ENCODE measurements at places on chromosomes 4 and X. TPM values are rescaled to one million over a fixed set of nuclear protein-coding genes. Genes with fewer than 3 reads are reported as not detected.

DNA sequence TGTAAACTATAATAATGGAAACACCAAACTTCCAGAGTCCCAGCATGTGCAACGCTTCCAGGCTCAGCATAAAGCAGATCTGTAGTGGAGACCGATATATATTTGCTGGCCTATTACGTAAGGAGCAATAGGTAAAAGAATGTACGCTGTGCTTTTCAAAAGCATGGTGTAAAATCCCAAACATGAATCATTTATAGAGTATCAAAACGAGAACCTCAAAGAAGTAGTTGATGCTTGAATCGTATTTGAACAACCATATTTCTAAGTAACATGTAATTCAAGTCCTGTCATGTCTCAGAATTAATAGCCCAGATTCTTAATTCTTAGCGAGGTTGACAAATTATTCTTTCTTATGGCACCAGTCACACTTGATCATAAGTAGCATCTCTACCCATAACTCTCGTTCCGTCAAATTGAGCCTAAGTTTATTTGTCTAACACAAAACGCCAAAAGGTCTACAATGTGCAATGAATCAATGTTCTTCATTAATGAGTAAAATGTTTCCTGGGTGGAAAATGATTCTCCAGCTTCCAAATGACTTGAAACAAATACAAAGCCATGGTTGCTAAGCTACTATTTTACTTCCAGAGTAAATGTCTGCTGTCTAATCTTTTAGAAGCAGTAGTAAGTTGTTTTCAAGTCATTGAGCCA lies 811.5 kb upstream of the FRG1 start:
- no peak for DNase-seq

GRCh38 chrX:20300822-20301221 lies 34.1 kb upstream of the RPS6KA3 start:
- no peak for DNase-seq

GRCh38 chrX:130772105-130772775 lies 130.8 kb downstream of the ENOX2 start:
- DNase-seq = no peak

GRCh38 chr4:14157262-14157661 lies 529.7 kb upstream of the BOD1L1 start:
- DNase-seq = no peak

GRCh38 chrX:120642871-120643270 lies 13.0 kb upstream of the C1GALT1C1 start:
- DNase-seq = no peak

- no peak for DNase-seq
These were observed 547.2 kb upstream of the ADGRL3 start for GRCh38 chr4:60652933-60653332.

DNA sequence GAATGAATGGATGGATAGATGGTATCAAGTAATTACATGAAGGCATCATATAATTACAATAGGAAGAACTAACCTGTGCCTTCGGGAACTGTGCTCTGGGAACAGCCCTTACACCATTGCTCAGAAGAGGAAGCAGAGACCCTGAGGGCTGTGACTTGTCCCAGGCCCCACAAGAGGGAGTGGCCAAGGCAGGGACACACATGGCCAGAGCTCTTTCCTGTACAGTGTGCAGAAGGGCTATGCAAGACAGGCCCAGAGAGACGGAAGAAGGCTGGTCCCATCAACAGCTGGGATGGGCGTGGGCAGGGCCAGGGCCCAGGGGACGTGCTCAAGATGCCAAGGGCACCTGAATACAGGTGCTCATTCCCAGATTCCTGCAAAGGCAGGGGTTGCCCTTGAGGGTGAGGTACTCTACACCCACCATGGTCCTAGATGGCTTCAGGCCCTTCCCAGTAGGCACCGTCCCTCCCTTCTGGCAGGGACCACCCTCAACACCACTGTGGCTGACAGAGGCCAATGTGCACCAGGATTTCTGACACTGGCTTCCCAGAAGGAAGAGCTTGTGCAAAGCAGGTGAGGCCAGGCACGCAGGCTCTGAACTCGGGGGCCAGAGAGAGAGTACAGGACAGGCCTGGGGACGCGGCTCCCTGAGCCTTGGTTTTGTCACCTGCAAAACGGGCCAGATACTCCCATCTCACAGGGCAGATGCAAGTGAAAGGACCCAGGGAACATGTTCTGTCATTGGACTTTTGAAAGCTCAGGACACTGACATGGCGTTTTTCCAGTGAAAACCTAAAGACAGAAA lies 1.7 kb downstream of the EVC2 start:
- DNase-seq = no peak

DNA sequence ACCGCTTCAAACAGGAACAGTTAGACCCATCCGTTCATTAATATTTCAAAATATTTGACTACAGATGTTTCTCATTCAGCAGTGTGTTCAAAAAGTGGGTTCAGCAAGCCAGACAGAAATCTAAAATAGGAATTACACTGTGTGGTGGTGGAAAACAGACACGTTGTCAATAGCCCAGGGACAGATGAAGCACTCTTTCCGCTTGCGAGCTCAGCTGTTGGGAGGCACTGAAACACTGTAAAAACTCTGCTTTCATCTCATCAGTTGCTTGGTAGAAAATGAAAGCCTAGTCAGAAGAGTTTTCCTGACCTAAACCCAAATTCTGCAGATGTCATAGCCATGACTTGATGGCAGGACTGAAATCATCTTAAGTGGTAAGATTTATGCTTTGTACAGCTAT lies 38.5 kb downstream of the LRP2BP start:
- DNase-seq = peak; percentile 74

DNA sequence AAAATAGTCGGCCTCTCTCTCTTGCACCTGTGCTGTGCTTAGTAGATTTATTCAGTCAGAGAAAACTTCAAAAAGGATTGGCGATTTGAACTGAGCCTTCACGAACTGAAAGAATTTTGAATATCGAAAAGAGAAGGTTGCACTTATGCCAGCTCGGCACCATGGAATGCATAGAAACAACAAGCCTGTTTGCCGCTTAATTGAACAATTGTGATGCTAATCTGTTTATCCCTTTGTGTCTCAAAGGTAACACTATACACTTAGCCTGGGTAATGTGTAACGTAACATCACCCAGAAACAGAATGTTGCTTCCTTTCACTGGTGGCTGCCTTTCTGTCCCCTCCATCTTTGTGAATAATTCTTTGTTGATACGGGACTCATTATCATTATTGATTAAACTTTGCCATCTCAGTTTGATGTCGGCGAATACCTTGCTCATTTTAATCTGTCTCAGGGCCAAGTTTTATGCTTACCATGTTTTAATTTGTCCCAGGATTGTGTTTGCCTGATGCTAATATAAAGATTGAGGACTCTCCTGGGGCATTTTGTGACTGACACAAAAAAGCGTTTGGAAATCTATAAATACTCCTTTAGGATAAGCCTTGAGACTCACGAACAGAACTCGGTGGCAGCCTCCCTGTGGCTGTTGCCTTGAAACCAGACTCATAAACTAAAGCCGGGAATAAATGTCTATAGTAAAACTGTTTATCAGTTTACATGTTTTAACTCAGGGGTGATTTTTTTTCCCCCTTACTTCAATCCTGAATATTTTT lies 400.5 kb downstream of the RAPGEF2 start:
- no peak for DNase-seq

- no peak for DNase-seq
These were observed 123.9 kb upstream of the PPP3CA start for GRCh38 chr4:101471201-101471600.

GRCh38 chrX:25279510-25279909 lies 263.7 kb upstream of the ARX start:
- no peak for DNase-seq

GRCh38 chrX:80285131-80285773 lies 135.0 kb upstream of the TENT5D start:
- peak; percentile 6 for DNase-seq

DNA sequence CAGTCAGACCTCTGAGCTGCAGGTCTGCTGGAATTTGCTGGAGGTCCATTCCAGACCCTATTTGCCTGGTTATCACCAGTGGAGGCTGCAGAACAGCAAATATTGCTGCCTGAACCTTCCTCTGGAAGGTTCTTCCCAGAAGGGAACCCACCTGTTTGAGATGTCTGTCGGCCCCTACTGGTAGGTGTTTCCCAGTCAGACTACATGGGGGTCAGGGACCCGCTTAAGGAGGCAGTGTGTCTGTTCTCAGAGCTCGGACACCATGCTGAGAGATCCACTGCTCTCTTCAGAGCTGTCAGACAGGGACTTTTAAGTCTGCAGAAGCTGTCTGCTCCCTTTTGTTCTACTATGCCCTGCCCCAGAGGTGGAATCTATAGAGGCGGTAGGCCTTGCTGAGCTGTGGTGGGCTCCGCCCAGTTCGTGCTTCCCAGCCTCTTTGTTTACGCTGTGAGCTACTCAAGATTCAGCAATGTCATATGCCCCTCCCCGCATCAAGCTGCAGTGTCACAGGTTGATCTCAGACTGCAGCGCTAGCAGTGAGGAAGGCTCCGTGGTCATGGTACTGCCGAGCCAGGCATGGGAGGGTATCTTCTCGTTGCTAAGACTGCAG lies 44.1 kb upstream of the KDR start:
- no peak for DNase-seq

DNA sequence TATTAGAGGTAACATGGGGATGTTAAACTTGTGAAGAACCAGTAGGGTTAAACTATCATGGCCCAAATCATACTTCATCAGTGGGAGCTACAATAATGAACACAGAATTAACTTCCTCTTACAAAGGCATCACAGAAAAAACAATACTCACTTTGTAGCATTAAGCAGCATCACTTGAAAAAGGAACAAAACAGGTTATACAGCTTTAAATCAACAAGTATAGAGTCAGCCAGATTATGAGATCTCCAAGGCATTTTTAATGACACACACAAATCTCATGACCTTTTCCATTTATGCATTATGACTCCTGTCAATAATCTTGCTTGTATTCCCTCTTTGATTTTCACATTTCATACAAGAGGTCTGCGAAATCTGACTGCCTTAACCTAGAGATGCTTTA lies 18.3 kb downstream of the FBXL5 start:
- no peak for DNase-seq

DNA sequence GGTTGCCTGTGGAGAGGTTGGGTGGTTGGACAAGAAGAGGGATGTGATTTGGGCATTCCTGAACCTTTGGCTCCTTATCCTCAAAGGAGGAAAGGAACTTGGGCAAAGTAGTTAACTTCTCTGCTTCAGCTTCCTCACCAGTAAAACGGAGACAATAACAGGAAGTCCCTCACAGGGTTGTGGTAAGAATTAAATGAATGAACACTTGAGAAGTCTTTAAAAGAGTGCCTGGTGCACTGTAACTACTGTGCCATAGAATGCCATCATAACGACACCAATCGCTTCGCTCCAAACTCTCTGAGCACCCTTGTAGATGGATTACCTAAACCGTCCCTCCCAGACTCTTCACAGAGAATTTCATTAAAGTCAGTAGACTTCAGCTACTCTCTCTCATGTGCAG lies 10.5 kb downstream of the ZCCHC18 start:
- DNase-seq = no peak

- DNase-seq = no peak
These were observed 69.9 kb downstream of the CPE start for GRCh38 chr4:165448700-165449099.

DNA sequence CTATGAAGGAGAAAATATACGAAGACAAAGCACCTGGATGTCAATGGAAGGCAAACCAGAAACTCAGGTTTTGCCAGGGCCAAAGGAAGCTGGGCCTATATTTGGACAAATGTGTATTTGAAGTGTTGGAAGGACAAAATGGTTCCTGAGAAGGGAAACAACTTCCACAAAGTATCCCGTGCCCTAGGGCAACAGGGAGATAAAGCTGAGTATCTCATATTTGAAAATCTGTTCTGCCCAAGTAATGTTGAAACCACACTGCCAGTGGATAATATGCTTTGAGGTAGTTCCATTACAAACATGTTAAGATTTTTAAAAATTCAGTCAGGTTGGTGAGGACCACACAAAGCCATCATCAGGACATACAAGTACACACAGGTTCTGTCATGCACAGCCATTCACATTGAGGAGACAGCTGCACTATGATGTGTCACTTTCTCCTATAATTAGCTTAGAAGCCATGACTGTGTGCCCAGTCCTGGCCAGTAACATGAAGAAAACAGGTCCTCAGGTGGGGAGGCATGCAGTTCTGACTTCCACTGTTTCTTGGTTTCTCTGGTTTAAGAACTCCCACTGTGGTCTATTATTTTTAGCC lies 116.4 kb downstream of the PWWP3B start:
- DNase-seq = no peak

DNA sequence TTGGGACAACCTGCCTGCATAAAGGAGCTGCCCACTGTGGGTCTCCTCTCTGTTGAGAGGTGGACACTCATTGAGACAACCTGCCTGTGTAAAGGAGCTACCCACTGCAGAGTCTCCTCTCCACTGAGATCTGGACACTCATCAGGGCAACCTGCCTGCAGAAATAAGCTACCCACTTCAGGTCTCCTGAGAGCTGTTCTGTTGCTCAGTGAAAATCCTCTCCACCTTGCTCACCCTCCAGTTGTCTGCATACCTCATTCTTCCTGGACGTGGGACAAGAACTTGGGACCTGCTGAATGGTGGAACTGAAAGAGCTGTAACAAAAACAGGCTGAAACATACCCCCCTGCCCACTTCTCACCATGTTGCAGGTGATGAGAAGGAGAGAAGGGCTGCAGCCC lies 59.9 kb upstream of the CDKN2AIP start:
- no peak for DNase-seq

GRCh38 chr4:82913305-82913704 lies 12.8 kb downstream of the THAP9 start:
- no peak for DNase-seq

CXCL8 gene
- 43.4 TPM for total RNA-seq

SLC6A8 gene
- total RNA-seq = 2.4 TPM

ZAR1 gene
- not detected for total RNA-seq

WWC2 gene
- 26.0 TPM for total RNA-seq

ADGRG4 gene
- not detected for total RNA-seq

TMEM255A gene
- not detected for total RNA-seq

MGAT4D gene
- total RNA-seq = not detected

IL21 gene
- total RNA-seq = not detected

MAGEB1 gene
- not detected for total RNA-seq
